ENCODE measurements at places on chromosomes 5 and 9.

DNA sequence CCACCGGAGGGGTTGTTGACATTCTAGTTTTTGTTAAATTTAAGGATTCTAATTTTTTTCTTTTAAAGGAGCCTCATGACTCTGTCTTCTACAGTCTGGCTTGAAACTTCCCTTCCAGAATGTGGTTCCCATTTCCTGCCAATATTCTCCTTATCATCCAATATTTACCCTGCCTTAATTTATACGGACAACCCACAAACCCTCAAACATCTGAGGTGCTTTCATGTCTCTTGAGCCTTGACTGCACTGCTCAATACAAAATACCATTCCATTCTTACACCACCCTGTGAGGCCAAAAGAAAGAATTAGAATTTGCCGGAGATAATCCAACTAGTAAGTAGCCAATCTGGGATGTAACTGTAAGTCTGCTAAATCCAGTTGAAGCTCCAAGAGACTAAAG lies 346.5 kb downstream of the SPOCK1 start:
- no peak for DNase-seq

DNA sequence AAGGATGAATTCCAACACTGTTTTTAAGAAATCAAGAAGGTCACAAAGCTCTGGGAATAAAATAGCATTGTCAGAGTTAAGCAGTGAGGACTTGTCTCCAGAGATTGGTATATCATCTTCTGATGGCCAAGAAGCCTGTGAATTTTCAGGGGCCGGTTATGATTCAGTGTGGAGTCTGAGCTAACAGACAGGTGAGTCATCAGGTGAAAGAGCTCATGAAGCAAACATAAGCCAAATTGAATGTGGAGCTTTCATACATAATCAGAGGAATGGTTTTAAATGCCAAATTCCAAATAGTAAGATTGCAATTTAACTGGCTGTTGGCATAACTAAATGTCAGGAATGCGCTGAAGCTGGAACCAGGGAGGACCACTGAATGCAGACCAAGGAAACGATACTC lies 494.2 kb downstream of the MTRR start:
- no peak for DNase-seq

- no peak for DNase-seq
These were observed 2.6 kb upstream of the CEP72 start for GRCh38 chr5:609506-609905.

DNA sequence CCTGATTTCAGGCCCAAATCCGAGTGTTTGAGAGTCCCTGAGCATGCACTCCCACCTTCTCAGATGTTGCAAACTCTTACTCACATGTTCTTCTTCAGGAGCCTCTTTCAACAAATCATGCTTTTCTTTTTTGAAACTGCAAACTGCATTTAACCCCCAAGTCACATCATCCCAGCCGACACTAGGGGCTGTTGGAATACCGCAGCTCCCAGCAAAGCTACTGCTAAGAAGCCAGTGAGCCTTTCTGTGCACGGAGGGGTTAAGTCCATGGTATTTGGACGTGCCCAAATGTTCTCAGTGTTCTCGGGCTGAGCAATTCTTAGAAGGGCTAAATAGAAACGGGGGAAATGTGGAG lies 282.9 kb downstream of the NFIB start:
- peak; percentile 69 for DNase-seq

DNA sequence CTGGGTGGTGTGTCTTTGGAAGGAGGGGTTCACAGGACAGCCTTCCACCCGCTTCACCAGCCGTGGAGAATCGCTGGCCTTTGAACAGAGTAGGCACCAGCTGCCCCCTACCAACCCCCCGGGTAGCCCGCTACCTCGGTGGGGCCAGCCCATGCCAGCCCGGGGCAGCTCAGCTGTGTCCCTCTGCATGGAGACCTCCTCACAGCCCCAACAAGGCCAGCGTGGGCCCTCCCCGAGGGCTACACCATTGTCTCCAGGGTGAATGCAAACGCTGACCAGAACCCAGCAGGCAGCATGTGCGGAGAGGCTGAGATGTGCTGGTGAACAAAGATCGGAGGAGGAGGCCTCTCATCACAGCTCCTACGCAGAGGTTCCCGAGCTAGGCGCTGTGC lies 51.9 kb downstream of the LMX1B start:
- DNase-seq = no peak

DNA sequence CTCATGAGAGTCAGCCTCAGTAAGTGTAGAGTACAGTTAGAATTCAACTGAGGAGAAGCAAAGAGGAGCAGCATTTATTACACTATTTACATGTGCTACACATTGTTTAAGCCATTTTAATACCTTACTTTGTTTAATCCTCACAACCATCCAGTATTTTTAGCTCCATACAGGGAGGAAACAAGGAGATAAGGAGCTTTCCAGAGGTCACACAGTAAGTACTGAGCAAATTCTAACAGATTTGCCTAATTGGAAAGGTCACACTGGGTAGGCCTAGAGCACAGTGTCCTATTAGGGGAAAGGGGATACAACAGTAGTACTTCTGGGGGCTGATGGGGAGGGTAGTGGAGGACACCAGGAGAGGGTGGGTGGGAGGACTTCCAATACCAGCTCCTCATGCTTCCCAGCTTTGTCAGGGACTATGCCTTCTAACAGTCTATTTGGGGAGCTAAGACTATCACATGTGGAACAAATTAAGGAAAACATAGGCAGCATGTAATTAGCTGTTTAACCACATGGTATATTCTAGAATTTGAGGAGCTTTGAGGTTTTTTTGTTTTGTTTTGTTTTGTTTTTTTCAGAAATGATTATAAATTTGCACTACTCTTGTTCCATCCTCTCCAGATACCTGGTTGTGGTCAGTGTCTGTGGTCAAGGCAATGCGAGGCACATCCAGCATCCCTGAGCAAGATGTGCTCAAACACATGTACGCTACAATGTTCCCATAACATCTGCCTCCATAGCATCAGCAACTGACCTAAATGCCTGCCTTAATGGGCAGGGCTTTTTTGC lies 96.0 kb upstream of the SLC12A2 start:
- DNase-seq = peak; percentile 7

Measured in fibroblast of villous mesenchyme (primary cell).